NCI-H2081 treated with DMSO at 0.1 percent for 48 hours (cell line): ENCODE measurements at places on chromosomes 7 and 10.

- DNase-seq = no peak
Observed at GRCh38 chr7:100509231-100509630, 25.5 kb downstream of the NYAP1 start.

DNA sequence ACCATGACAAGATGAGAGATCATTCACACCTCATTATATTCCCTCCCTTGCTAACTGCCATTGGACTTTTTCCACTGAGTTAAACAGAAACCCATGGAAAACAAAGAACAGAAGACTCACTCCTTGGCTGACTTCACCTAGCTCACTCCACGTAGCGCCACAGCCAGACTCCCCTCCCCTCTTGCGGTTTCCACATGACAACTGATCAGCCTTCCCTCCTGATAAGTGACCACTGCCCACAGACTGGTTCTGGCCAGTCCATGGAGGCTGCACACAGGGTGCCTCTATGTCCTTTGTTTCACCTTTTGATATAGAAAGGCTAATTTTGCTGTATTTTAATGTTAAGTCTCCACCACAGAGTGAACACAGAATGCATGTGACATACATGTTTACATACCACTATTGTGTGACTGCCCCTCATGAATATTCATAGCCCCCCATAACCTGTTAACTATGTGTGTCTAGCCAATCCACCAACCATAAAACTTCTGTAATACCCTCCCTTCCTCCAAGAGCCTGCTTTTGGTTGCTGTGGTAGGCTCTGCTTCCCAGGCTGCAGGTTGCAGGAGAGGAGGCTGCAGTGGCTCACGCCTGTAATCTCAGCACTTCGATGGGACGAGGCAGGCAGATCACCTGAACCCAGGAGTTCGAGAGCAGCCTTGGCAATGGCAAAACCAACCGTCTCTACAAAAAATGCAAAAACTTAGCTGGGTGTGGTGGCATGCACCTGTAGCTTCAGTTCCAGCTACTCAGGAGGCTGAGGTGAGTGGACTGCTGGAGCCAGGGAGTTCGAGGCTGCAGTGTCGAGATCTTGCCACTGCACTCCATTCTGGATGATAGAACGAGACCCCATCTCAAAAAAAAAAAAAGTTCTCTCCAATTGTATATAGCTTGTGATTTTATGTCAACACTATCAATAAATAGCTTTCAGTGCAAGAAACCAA lies 10.0 kb upstream of the IFIT5 start:
- no peak for DNase-seq

DNA sequence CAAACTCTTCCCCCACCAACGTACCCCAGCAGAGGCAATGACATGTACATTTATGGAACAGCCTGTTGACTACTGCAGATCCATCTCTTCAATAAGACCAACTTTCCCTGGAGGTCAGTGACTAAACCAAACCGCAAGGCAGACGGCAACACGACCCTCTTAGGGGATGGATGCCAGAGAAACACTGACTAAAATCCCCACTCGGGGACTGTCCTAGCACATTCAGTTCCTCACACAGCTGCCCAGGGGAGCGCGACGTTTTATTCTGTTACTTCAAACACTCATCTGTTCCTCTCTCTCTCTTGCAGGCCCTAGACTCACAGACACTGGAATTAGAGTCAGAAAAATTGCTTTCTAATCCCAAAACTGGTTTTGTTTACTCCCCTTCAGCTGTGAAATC lies 146.5 kb upstream of the PRSS1 start:
- DNase-seq = no peak

DNA sequence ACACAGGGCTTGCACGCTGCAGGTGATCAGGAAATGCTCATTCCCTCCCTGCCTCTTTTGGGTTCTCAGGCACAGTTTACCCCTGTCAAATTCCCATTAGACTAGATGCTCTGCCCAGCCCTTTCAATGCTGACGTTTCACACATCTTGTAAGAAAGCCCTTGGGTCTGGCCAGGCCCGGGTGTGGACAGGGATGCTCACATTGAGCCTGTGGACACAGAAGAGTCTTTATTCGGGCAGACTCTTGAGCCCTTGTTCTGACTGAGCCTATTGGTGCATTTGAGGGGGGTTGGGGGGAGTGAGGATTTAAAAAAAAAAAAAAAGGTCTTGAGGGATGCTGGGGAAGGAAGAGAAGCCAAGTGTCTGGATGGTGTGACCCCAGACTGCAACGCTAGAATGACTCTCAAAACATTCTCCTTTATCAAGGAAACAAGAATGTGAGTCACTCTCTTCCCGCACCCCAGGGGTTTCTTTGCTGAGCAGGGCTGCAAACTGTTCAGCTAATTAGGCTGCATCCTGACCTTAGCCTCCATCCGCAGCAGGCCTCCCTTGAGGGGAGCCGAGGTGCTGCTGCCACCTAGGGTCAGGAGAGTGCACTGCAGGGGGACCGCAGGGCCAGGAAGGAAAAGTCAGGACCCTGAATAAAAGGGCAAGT lies 53.6 kb upstream of the TMEM72 start:
- DNase-seq = no peak

- DNase-seq = no peak
Observed at GRCh38 chr7:5200561-5201235, 10.7 kb downstream of the WIPI2 start.

DNA sequence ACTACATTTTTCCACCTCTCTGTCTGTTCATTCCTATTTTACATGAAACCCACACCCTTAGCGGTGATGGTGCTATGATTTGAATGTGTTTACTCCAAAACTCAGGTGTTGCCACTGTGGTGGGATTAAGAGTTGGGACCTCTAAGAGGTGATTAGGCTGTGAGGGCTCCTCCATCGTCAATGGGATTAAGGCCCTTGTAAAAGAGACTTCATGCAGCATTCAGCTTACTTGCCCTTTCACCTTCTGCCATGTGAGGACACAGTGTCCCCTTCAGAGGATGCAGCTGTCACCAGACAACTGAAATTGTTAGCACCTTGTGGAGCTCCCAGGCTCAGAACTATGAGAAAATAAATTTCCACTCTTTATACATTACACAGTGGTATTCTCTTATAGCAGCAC lies 182.2 kb downstream of the NOC3L start:
- no peak for DNase-seq

DNA sequence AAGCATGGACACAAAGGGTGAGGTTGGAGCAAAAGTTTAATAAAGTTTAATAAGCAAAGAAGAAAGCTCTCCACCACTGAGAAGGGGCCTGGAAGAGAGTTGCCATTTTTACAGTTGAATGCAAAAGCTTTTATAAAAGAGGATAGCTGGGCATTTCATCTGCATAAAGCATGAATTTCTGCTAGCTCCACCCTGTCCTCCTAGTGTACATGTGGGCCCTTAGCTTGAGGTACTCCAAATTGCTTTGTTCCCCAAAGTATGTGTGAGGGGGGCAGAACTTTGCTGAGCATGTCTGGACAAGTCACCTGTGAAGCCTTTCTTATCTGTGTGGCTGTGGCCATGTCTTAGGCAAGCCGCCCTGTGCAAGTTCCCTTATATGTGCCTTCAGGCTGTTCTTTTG lies 22.6 kb upstream of the CROT start:
- DNase-seq = no peak

DNA sequence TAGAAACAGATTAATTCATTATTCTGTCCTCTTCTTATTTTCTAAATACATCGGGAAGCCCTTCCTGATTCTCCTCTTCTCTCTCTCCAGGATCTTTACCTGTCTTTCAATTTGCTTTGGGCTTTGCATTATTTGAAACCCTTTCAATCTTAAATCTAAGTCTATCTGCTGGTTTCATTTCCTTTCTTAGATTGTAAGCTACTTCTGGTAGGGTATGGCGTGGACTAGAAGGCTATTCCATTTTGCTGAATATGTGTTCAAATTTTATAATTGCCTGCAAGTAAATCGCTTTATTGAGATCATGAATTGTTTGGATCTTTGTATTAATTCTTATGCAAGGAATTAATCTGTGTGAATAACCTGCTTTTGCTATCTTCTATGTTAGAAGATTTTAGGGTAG lies 11.1 kb downstream of the STAM start:
- no peak for DNase-seq

GRCh38 chr7:34757570-34758110 lies 99.6 kb downstream of the NPSR1 start:
- no peak for DNase-seq

GRCh38 chr10:69091143-69091651 lies 3.3 kb downstream of the SRGN start:
- DNase-seq = no peak

DNA sequence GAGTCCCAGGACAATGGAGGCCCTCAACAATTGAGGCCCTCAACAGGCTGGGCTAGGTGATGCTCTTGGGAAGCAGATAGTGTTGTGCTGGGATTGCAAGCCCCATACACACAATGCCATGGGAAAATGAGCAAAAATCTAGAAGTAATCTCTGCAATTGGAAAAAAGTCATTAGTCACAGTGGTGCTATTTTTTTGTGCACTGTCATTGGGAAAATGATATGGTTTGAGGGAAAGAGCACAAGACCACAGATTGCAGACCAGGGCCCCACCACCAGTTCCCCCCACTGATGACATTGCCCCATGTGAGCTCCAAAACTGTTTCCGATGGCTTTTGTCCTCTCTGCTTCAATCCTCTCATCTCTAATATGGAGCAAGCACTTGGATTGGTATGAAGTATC lies 1.9 kb downstream of the KCTD7 start:
- no peak for DNase-seq

GRCh38 chr10:101131962-101132635 lies 999 bp downstream of the TLX1 start:
- no peak for DNase-seq
